ENCODE measurements at places on chromosomes 5 and 9. TPM values are rescaled to one million over a fixed set of nuclear protein-coding genes. Genes with fewer than 3 reads are reported as not detected.

- no peak for DNase-seq
These were observed 15.8 kb upstream of the CAPSL start for GRCh38 chr5:35954175-35954574.

GRCh38 chr9:5983042-5983441 lies 32.4 kb downstream of the RANBP6 start:
- no peak for DNase-seq

DNA sequence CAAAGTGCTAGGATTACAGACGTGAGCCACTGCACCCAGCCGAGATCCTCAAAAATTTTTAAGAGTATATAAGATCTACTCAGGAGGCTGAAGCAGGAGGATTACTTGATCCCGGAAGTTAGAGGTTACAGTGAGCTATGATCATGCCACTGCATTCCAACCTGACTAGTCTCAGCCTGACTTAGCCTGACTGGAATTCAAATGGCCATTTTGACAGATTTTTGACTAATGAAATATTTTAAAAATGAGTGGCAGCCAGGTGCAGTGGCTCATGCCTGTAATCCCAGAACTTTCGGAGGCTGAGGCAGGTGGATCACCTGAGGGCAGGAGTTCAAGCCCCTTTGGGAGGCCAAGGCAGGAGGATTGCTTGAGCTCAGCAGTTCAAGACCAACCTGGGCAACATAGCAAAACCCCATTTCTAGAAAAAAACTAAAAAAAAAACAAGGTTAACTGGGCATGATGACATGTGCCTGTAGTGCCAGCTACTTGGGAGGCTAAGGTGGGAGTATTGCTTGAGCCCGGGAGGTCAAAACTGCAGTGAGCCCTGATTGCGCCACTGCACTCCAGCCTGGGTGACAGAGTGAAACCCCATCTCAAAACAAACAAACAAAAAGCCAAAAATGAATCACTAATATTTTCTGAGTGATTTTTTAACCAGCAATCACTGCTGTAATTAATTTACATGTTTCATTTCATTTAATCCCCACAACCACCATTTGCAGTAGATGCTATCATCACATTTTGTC lies 16.6 kb downstream of the ATOX1 start:
- no peak for DNase-seq

DNA sequence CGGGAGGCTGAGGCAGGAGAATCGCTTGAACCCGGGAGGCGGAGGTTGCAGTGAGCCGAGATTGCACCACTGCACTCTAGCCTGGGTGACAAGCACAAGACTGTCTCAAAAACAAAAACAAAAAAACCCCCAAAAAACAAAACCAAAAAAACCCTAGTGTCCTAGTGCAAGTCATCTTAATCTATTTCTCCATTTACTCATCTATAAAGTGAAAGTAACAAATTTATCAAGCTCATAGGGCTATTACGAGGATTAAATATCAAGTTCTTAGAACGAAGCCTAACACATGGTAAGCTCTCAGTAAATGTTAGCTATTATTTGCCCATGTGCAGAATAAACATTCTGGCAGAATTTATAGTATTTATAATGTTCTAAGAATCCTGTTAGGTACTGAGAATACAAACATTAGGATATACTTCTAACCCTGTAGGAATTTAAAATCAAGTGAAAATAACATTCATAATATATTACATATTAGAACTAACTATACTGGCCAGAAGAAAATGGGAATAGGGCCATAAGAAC lies 45.0 kb downstream of the GOLPH3 start:
- DNase-seq, result no peak

- no peak for DNase-seq
These were observed 113.0 kb upstream of the TRIM32 start for GRCh38 chr9:116574027-116574679.

The KIF12 gene
- polyA plus RNA-seq, result 0.13 TPM

The SARDH gene
- polyA plus RNA-seq, result 5.4 TPM

The SLC6A7 gene
- 0.30 TPM for polyA plus RNA-seq

All from forelimb muscle (tissue), 1 donor.